ENCODE measurements at places on chromosomes 2 and 18.

GRCh38 chr18:57904535-57904934 lies 101.4 kb upstream of the ATP8B1 start:
- no peak for DNase-seq

GRCh38 chr2:179444056-179444455 lies 179.4 kb upstream of the SESTD1 start:
- DNase-seq: no peak

- DNase-seq: no peak
Measured at GRCh38 chr2:31475692-31476091, 61.1 kb upstream of the XDH start.

DNA sequence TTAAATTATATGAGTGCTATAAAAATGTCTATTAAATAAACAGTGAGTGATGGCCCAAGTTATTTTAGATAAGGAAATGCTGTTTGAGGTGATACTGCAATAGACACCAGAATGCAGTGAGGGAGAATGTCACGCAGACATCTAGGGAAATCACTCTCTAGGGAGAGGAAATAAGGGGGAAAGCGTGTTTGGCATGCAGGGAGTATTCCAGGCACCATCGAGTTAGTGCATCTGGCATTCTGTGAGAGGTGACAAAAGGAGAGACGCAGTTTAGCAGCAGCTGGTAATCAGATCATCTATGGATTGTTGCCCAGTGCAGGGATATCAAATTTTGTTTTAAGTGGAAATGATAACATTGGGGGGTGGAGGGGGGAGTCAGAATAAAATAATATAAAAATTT lies 175.4 kb upstream of the NETO1 start:
- no peak for DNase-seq

- DNase-seq: no peak
Measured at GRCh38 chr2:191206613-191207471, 38.4 kb upstream of the MYO1B start.

GRCh38 chr2:156481312-156481711 lies 45.1 kb downstream of the GPD2 start:
- no peak for DNase-seq

Measured in inflammatory macrophage (primary cell).